ENCODE measurements at places on chromosomes 16 and 17. TPM values are rescaled to one million over a fixed set of nuclear protein-coding genes. Genes with fewer than 3 reads are reported as not detected.

DNA sequence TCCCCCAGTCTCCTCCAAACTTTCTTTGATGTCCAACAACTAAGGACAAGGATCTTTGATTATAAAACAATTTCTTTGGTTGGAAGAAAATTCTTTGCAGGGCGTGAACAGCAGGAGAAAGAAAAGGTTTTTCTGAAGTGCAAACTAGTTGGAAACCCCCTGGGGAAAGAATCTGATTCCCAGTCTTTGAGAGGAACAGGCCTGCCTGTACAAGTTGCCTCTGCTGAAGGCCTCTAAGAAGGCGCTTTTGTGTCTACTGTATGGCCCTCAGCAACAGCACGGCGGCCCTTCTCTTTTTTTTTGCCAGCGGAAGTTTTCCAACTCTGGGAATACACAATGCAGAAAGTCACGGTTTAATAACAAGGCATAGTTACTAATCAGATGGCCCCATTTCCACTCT is 14.0 kb downstream of the RNF43 start:
- H3K36me3 ChIP-seq = no peaks in the 10 kb centered on the region
- H3K4me3 ChIP-seq = no peak overlapping the region
- H3K27ac ChIP-seq = no peak overlapping the region
- H3K27me3 ChIP-seq = no peaks in the 10 kb centered on the region
- no peaks in the 10 kb centered on the region for H3K4me1 ChIP-seq

DNA sequence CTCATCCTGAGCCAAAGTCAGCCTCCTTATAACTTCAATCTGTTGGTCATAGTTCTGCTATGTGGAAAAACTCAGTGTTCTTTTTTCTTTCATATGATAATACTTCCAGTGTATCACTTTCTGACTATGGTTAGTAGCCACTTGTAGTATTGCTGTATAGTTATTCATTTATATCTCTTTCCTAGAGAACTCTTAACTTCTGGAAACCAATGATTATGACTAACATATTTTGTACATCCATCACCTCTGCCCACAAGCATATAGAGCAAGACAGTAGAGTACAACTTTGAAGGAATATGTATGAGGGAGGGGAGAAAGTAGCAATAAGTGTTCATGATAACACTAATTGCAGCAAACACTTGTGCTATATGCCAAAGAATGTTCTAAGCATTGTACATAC is 38.6 kb downstream of the COX10 start:
- H3K4me1 ChIP-seq = peaks cover 25% of the 10 kb centered on the region
- H3K27me3 ChIP-seq = no peaks in the 10 kb centered on the region
- H3K27ac ChIP-seq = no peak overlapping the region
- no peaks in the 10 kb centered on the region for H3K36me3 ChIP-seq
- no peak for DNase-seq
- no peak overlapping the region for H3K4me3 ChIP-seq

GRCh38 chr16:57009643-57010170 is 20.4 kb downstream of the NLRC5 start:
- no peak overlapping the region for H3K4me3 ChIP-seq
- H3K27ac ChIP-seq = no peak overlapping the region
- H3K27me3 ChIP-seq = no peaks in the 10 kb centered on the region
- H3K36me3 ChIP-seq = peaks cover 2% of the 10 kb centered on the region
- DNase-seq = no peak
- H3K4me1 ChIP-seq = no peaks in the 10 kb centered on the region

DNA sequence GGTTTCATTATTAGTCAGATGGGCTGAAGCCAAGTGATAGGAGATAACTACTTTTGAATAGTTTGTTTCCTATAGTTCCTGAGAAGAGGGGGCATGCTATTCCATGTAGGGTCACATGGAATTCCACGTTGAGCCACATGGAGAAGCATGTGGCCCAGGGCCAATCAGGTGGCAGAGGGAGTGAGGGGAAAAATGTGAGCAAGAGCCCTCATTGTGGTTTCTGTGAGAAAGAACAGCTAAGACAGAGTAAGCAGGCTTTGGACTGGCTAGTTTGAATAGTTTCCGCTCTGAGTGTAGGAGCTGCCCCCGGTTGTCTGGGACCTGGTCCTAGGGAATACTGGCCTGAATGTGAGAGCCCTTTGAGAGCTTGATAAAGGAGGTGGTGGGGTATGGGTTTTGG is 69.9 kb upstream of the CNTNAP4 start:
- no peaks in the 10 kb centered on the region for H3K27me3 ChIP-seq
- no peak overlapping the region for H3K4me3 ChIP-seq
- H3K36me3 ChIP-seq = no peaks in the 10 kb centered on the region
- DNase-seq = no peak
- H3K27ac ChIP-seq = no peak overlapping the region

DNA sequence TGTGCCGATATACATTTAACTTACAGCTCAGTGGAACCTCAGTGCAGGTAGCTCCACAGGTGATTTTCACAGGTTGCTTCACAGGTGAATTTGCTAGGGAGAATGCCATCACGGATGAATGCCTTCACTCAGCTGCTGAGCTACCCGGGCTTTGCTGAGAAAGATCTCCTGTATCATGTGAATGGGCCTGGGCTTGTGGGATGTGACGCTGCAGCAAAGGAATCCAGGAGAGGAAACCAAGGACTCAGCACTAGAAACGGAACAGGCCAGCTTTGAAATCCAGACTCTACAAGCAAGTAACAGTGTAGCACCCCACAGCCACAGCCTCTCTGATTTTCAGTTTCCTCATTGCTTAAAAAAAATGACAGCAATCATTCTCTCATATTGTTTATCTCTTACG is 271.4 kb upstream of the MAF start:
- no peaks in the 10 kb centered on the region for H3K4me1 ChIP-seq
- no peaks in the 10 kb centered on the region for H3K36me3 ChIP-seq
- no peak overlapping the region for H3K27ac ChIP-seq
- DNase-seq = peak; percentile 34
- no peak overlapping the region for H3K4me3 ChIP-seq
- no peaks in the 10 kb centered on the region for H3K27me3 ChIP-seq

GRCh38 chr17:59914274-59914854 is 21.4 kb downstream of the RPS6KB1 start:
- no peaks in the 10 kb centered on the region for H3K27me3 ChIP-seq
- no peak for DNase-seq
- H3K27ac ChIP-seq = no peak overlapping the region
- H3K36me3 ChIP-seq = peaks cover 62% of the 10 kb centered on the region

GRCh38 chr16:48462106-48462740 is 77.0 kb upstream of the SIAH1 start:
- H3K27me3 ChIP-seq = no peaks in the 10 kb centered on the region
- H3K27ac ChIP-seq = no peak overlapping the region
- no peaks in the 10 kb centered on the region for H3K36me3 ChIP-seq
- no peak for DNase-seq
- no peak overlapping the region for H3K4me3 ChIP-seq

DNA sequence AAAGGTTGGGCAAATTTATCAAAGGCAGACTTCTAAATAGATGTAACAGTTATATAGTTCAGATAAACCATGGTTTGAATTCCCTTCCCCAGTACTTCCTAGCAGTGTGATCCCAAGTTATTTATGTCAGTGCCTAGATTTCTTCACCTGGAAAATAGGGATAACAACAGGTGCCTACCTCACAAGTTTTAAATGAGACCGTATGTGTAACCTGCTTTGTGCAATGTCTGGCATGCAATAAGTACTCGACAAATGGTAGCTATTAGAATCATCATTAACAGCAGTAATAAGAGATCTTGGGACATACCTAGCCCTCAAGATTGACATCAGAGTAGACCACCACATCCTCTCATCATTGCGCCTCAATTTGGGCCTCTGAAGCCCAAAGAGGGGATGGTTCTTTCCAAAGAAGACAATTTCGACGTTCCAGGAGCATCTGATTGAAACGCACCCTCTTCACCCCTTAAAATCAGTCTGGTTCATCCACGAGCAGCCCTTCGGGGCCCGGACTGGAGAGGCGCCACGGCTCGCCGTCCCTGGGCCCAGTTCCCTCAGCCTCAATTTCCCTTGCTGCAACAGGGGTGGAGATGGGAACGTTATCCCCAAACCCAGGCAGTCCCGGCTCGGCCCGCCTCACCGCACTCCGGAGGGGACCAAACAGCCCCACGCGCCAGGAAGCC is 541 bp downstream of the ACACA start:
- DNase-seq = peak; percentile 93
- peak overlapping the region; percentile 95 for H3K27ac ChIP-seq
- peak overlapping the region; percentile 81 for H3K4me3 ChIP-seq

DNA sequence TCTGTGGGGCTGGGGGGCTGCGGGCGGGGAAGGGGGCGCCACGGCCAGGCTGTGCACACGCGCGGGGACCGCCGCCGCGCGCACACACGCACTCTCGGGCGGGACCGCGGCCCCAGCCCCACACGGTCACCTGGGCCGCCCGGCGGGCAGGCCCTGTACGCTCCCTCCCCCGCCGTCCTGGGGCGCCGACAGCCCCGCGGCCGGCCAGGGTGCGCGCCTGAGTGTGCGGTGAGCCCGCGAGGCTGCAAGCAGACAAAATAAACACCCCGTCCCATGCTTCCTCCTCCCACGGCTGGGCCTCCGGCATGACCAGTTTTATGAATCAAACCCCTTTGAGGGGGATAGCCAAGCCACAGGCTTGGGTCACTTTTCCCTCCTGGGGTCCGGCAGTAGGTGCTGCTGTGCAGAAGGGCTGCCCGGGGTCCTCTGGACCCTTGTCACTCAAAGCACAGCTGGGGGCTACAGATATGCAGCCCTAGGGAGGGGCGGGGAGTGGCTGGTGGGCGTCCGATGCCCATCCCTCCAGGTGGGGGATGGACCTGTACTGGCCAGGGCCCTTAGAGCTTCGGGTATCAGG is 441 bp downstream of the VASN start:
- H3K4me1 ChIP-seq = peaks cover 80% of the 10 kb centered on the region
- no peak for DNase-seq
- no peaks in the 10 kb centered on the region for H3K27me3 ChIP-seq

DNA sequence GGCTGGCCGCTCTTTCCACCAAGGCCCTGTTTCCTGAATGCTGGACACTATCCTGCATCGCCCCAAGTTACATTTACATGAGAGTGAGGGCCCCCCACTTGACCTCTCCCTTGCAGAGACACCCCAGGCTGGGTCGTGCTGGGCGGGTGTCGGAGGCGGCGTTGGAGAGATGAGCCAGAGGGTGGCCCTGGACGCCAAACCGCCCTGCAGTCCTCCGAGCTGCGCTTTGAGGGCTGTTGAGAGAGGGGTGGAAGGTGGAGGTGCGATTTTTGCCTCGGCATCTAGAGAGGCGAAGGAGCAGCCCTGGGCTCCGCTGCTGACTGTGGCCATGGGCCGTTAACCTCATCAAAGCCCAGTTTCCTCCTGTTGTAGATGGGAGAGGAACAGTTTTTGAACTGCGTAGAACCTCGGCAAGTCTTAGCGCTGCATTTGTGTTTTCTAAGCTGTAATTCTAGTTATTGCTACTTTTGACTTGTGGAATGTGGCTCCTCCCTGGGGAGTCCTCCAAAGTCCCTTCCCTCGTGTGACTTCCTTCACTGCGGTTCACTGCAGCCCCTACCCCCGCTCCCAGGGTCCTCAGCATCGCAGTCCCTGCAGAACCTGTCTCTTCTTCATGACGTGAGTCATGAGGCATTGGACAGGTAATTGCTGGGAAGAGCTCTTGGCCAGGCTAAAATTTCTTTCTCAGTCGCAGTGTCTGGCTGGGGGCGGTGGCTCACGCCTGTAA is 986 bp upstream of the ELOB start:
- H3K36me3 ChIP-seq = peaks cover 21% of the 10 kb centered on the region
- peak overlapping the region; percentile 100 for H3K27ac ChIP-seq
- DNase-seq = no peak
- peaks cover 24% of the 10 kb centered on the region for H3K4me1 ChIP-seq
- H3K27me3 ChIP-seq = no peaks in the 10 kb centered on the region

- peak overlapping the region; percentile 47 for H3K27ac ChIP-seq
- DNase-seq = no peak
- H3K4me1 ChIP-seq = peaks cover 4% of the 10 kb centered on the region
- peak overlapping the region; percentile 33 for H3K4me3 ChIP-seq
Measured at GRCh38 chr16:50275098-50275415, 8.7 kb downstream of the ADCY7 start.

- no peaks in the 10 kb centered on the region for H3K36me3 ChIP-seq
- DNase-seq = no peak
- H3K4me1 ChIP-seq = no peaks in the 10 kb centered on the region
Measured at GRCh38 chr16:74070237-74070636, 226.4 kb upstream of the PSMD7 start.

GRCh38 chr16:57809276-57810196 is 7.2 kb upstream of the KIFC3 start:
- H3K4me1 ChIP-seq = peaks cover 23% of the 10 kb centered on the region
- H3K27me3 ChIP-seq = no peaks in the 10 kb centered on the region
- no peaks in the 10 kb centered on the region for H3K36me3 ChIP-seq
- no peak overlapping the region for H3K4me3 ChIP-seq
- DNase-seq = no peak
- peak overlapping the region; percentile 0 for H3K27ac ChIP-seq

GRCh38 chr16:57567691-57568090 is 25.2 kb downstream of the ADGRG5 start:
- H3K27ac ChIP-seq = no peak overlapping the region
- no peak overlapping the region for H3K4me3 ChIP-seq
- H3K4me1 ChIP-seq = no peaks in the 10 kb centered on the region
- DNase-seq = no peak

DNA sequence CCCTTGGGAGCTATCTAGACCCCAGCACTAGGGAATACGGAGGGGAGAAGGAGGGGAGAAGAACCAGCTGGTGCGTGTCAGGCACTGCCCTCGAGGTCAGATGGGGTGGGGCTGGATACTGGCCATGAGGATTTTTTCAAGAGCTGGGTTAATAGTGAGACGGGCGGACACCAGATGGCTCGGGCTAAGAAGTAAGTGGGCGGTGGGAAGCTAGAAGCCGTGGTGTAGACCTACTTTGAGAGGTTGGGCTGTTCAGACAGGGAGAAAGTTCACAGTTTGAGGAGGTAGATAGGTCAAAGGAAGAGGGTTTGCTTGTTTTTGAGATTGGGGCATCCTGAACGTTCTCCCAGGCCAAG is 303.8 kb downstream of the SEC14L1 start:
- no peak overlapping the region for H3K4me3 ChIP-seq
- H3K36me3 ChIP-seq = peaks cover 4% of the 10 kb centered on the region
- H3K27me3 ChIP-seq = no peaks in the 10 kb centered on the region
- DNase-seq = no peak
- H3K4me1 ChIP-seq = peaks cover 95% of the 10 kb centered on the region
- peak overlapping the region; percentile 84 for H3K27ac ChIP-seq

KRT20 gene
- 0.52 TPM for total RNA-seq

C16orf89 gene
- total RNA-seq = 2.1 TPM

WRAP53 gene
- total RNA-seq = 6.4 TPM

MYLK3 gene
- 0.33 TPM for total RNA-seq

TBC1D3 gene
- not detected for total RNA-seq

LRRC37A gene
- total RNA-seq = 1.2 TPM

GINS3 gene
- total RNA-seq = 1.9 TPM

CLEC3A gene
- 0.42 TPM for total RNA-seq

TNK1 gene
- 7.5 TPM for total RNA-seq

NT5M gene
- total RNA-seq = 4.3 TPM

KRTAP9-8 gene
- not detected for total RNA-seq

HNF1B gene
- not detected for total RNA-seq

GSDMA gene
- total RNA-seq = 0.45 TPM

ABCC6 gene
- total RNA-seq = 0.17 TPM

PSMD12 gene
- total RNA-seq = 37.8 TPM
